Activated T-cell treated with anti-CD3 and anti-CD28 coated beads for 24 hours (primary cell): ENCODE measurements at places on chromosomes 11 and 22.

DNA sequence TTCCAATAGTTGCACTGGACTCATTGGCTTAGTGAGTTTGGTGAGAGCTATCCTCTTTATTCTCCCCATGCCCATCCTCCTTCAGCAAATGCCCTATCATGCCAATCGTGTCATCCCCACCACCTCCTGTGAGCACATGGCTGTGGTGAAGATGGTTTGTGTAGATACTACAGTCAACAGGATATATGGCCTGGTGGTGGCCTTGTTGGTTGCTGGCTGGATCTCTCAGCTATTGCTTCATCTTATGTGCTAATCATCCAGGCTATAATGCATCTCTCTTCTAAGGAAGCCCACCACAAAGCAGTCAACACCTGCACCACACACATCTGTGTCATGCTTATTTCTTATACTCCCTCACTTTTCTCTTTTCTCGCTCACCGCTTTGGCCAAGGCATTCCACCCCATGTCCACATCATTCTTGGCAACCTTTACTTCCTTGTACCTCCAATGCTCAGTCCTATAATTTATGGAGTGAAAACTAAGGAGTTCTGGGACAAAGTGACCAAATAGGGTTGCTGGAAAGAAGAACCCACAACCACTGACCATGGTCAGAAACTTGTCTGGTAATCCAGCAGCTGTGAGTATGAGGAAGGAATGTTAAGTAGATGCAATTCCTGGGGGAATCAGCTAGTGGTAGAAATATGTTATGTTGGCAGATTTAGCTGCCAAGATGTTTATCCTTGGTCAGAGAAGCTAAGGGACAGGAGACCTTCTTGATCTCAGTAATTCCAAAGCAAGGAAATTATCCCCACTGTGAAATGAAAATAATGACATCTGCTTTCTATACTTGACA lies 16.3 kb upstream of the OR56B1 start:
- DNase-seq, result no peak

DNA sequence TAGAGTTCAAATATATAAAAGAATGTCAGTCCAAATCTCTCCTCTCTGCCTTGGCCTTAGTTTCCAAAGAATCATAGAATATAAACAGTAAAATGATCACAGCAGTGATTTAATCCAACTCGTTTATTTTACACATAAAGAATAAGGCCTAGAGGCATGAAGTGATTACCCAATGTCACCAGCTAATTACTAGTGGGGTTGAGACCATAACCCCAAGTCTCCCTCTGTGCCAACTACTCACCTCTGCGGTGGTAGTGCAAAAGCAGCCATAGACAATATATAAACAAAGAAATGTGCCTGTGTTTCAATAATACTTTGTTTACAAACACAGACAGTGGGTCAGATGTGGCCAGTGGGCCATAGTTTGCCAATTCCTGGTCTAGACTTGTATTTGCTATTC lies 96.6 kb upstream of the FAT3 start:
- DNase-seq, result no peak

GRCh38 chr11:134738581-134738980 lies 326.5 kb upstream of the B3GAT1 start:
- DNase-seq, result no peak

DNA sequence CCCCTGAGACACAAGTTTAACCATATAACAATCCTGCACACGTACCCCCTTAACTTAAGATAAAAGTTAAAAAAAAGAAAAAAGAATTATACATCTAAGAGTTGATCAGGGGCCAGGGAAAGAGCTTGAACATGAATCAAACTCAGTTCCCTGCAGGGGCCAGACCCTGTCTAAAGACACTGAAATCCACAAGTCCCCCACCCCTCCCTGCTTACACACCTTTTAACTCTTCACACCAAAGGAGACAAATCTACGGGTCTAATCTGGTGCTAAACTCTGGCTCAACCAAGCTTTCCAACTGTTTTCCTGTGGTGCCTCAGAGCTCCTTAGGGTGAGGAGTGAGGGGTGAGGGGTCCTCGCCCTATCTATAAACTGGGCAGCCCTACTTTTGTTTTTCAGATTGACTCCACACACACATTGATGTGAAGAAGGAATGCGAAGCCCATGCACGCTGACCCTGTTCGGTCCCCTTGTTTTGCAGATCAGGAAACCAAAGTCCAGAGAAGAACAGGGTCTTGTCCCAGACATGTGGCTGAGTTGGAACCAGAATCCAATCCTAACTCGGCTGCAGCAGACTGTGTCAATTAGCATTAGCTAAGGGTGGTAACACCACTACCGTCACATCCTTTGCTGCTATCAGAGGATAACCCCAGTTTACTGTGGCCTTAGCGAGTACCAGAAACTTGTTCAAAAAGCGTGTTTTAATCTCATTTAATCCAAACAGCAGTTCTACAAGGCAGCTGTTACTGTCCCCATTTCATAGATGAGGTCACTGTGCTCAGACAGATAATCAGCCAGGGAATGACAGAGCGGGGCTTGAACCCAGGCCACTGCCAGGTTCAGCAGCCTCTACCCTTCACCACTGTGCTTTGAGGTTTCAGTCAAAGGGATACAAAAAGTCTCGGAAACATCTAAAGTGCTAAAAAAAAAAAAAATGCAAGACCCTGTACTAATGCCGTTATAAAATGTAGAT lies 145.2 kb upstream of the SYT13 start:
- DNase-seq, result no peak

DNA sequence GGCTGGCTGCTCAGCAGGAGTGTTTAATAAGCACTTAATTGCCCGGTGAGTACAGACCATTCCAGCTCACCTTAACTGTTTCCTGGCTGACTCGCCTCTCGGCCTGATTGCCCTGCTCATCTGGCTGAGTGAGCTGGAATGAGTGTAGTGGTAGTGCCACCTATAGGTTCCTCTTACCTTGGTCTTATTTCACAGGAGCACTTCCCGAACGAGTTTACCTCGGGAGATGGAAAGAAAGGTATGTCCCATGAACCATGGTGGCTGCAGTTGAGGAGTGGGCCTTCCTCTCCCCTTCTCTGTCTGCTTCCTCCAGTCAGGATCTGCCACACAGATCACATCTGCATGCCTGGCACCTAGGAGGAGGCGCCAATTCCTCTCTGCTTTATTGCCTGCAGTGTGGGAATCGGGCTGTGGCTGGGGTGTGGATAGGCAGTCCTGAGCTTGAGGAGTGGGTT lies 26.7 kb downstream of the UPB1 start:
- peak; percentile 10 for DNase-seq

DNA sequence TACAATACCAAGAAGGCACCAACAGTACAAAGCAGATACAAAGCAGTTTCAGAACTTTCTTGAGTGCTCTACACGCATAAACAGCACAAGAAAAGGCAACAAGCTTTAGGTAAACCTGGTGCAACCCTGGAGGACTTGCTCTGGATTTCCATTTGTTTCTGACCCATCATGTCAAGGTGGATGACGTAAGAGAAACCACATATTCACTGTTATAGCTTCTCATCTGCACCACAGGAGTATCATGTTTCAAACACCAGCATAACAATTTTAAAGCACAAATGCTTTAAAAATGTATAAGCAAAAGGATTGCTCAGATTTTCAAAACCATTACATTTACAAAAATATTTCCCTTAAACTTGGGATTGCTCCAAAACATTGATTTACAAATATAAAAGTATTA lies 25.0 kb upstream of the YPEL1 start:
- DNase-seq, result no peak

- no peak for DNase-seq
These were observed 83.2 kb downstream of the ST3GAL4 start for GRCh38 chr11:126438691-126439090.
